Stomach (tissue), 19 donors: ENCODE measurements at places on chromosomes 11 and 22. TPM values are rescaled to one million over a fixed set of nuclear protein-coding genes. Genes with fewer than 3 reads are reported as not detected.
A peak's percentile ranks its signal among the peaks of the same experiment; 100 is the strongest.

GRCh38 chr11:17855531-17856290, 121.1 kb downstream of the KCNC1 start:
- no peak for DNase-seq

GRCh38 chr11:11884774-11885481, 43.2 kb downstream of the USP47 start:
- no peak for DNase-seq

- peak; percentile 42 for DNase-seq
Measured at GRCh38 chr22:35538801-35539321, 1.8 kb upstream of the RASD2 start.

- no peak for DNase-seq
Measured at GRCh38 chr11:86576946-86577624, 95.3 kb downstream of the ME3 start.

- DNase-seq = no peak
Measured at GRCh38 chr22:31103899-31104694, 3.3 kb downstream of the SELENOM start.

- peak; percentile 39 for DNase-seq
Measured at GRCh38 chr11:72642043-72642883, 32.0 kb downstream of the PDE2A start.

DNA sequence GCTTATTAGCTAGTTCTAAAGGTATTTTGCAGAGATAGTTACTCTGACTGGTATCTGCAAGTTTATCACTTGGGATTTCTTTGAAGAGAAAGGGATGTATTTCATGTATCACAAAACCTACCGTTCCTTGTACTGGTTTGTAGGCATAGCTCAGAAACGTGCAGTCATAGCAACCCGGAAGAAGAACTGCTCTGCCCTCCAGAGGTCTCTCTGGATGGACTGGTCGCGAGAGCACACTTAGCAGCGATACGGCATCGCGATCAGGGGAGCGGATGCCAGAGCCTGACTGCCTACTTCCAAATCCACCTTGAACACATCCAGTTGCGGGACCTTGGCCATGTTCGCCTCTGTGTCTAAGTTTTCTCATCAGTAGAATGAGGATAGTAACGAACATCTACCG, 143.3 kb downstream of the WNT7B start:
- DNase-seq = no peak

DNA sequence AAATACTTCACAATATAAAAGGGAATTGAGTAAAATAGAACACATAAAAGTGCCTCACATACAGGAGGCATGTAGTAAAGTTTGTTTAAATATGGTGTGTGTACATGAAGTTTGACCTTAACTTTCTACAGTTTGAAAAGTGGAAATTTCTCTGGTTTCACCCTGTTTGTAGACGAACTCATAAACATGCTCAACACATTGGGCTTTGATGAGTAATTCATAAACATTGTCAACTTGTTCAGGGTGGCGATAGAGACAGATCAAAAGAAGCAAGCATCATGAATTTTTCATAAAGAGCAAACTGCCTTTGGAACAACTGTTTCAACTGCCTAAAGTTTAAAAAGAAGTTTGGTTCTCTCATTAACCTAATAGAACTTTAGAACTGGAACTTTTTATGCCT, 9.1 kb downstream of the SLN start:
- DNase-seq = no peak

DNA sequence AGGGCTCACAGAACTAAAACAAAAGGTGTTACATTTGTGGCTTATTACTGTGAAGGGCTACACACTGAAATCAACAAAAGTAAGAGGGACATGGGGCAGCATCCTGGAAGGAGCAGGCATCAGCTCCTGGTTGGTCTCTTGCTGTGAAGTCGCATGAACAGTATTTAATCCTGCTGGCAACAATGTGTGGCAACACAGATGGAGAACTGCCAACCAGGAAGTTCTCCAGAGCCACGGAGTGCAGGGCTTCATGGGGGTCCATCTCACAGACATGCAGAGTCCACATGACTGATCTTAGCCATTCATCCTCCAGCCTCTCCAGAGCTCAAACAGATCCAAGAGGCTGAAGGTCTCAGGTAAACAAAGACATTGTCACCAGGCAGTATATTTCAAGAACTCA, 32.8 kb upstream of the FGF3 start:
- DNase-seq = no peak

GRCh38 chr11:132158091-132158490, 787.7 kb downstream of the NTM start:
- peak; percentile 17 for DNase-seq

DNA sequence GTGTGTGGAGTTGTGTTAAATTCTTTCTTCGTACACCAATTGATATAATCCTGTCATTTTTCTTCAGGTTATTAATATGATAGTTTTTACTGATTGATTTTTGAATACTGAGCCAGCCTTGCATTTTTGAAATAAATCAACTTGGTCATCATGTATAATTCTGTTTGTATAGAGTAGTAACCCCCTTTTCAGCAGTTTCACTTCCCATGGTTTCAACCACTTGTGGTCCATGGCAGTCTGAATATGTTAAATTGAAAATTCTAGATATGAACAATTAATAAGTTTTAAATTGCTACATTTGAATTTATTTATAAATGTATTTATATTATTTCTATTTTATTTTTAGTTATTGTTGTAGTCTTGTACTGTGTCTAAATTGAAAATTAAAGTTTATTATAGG, 32.6 kb downstream of the MS4A6A start:
- no peak for DNase-seq

DNA sequence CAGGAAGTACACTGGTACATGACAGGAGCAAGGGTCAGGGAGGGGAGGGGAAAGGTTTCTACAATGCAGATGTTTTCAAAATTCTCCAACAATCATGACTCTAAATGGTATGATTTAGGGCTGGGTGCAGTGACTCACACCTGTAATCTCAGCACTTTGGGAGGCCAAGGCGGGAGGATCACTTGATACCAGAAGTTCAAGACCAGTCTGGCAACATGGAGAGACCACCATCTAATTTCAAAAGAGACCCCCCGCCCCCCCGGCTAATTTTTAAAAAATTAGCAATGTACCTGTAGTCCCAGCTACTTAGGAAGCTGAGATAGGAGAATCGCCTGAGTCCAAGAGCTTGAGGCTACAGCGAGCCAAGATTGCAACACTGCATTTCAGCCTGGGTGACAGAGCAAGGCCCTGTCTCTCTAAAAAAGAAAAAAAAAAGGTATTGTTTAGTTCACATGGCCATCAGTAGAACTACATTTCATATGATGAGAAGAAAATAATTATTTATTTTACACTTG, 15.9 kb upstream of the OLFML1 start:
- DNase-seq = no peak

The POLR2F gene
- 149 TPM for polyA plus RNA-seq

The LTBP3 gene
- polyA plus RNA-seq = 28.7 TPM

The RTN4R gene
- 2.0 TPM for polyA plus RNA-seq

The OPCML gene
- polyA plus RNA-seq = 0.06 TPM
